GM04504 (cell line): ENCODE measurements at places on chromosomes 2 and 18.

GRCh38 chr2:218448934-218449333, 30.0 kb downstream of the VIL1 start:
- no peak for DNase-seq

- DNase-seq, result no peak
Observed at GRCh38 chr2:162164802-162165201, 12.8 kb upstream of the GCG start.

- DNase-seq, result no peak
Observed at GRCh38 chr18:22538426-22538825, 120.7 kb upstream of the CTAGE1 start.

DNA sequence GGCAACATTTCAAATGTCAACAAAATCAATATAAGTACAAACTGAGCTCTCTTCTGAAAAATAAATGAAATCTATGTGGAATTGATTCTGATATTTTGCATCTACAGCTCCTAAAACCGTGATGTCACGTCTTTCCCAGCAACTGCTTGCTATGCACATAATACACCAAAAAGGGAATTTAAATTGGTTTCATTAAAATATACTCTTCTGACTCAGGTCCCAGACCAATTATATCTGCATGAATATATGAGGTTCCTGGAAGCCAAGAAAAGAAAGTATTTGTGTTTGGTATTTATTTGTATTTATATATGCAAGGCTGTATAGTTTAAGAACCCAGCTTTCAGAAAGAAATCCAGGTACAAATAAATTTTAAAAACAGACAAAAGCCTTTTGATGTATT, 1282.5 kb downstream of the SUCLG1 start:
- no peak for DNase-seq

DNA sequence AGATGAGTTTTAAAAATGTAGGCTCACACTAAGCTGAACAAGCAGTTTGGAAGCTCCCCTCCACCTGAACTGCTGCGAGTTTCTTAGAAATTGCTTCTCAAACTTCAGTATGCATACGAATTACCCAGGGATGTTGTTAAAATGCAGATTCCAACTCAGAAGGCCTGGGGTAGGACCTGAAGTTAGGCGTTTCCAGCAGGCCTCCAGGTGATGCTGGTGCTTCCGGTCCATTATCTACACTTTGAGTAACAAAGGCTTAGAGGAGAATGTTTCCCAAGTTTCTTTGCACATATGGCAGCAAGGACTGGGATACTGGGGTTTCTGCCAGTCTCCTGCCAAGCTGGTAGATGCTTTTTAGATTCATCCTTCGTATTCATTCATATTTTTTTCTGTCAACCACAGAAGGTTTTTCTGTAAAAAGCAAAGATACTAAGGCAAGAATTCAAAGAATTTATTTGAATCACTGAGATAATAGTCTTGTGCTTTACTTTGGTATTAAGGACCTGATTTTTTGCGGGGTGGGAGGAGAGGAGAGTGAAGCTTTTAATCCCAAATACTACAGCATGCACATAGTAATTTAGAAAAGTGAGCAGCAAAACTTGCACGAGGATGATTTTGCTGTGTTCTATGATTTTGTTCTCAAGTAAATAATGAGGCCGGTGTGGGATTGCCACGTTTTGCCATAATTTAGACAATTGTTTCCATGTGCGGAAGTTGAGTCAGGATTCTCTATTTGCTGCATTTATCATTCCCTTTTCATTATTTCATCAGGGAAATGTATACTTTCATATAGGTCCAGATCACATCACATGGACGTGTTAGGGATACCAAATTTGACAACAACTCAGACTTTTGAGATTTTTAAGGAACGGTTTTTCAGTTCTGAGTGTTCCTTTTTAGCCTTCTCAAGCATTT, 137.6 kb upstream of the SPATS2L start:
- no peak for DNase-seq

- DNase-seq, result no peak
Observed at GRCh38 chr18:63697097-63697660, 5.6 kb upstream of the SERPINB11 start.

DNA sequence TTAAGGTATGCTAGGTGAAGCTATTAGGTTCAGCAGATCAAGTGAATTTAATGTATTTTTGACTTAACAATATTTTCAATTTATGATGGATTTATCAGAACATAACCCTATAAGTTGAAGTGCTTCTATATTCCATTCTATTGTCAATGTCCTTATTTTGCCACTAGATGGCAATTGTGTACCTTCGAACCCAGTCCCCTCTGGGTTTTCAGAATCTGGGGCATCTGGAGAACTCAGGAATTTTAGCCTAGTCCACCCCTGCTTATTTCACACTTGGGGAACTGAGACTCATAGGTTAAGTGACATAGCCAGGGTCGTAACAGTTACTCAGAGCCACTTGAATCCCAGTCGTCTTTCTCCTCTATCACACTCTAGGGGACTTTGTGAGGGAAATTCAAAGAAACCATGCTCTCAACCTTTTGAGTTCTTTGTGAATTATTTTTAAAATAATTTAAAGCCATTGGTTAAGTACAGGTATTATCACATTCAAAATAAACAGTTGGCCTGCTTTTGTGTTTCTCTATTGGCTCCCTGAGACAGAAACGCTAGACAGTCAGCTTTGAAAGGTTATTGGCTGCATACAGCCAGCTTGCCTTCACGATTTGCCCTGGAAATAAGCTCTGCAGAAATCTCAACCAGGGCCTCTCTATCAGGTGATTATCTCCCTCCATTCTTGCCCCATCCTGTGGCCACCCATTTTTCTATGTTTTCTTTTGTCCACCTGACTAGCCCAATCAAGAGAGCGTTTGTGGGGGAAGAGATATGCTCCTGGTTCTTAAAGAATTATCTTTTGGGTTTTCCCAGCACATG, 145.0 kb downstream of the TTC27 start:
- peak; percentile 26 for DNase-seq

DNA sequence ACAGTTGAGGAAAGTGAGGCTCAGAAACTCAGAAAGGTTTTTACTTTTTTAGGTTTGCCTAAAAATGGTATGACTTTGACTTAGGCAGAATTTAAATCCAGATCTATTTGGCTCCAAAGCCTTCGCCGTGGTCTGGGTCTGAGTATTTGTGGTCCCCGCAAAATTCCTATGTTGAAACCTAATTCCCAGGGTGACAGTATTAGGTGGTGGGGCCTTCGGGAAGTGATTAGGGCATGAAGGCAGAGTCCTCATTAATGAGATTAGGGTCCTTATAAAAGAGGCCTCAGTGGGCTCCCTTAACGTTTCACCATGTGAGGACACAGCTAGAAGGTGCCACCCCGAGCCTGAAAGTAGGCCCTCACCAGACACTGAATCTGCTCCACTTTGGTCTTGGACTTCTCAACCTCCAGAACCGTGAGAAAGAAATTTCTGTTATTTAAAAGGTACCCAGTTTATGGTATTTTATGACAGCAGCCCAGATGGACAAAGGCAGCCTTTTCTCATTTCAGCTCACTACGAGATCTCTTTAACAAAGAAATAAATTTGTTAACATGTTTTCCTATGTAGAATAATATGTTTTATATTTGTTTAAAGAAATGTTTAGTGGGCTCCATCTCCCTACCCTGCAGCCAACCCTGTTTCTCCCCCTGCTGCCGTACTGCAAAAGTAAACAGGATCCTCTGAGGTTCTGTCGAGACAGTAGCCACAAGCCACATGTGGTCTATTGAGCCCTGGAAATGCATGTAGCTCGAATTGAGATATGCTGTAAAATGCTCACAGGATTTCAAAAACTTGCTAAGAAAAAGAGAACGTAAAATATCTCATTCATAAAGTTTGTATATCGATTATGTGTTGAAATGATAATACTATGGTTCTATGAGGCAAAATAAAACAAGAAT, 80.6 kb downstream of the MOGAT1 start:
- DNase-seq, result no peak

GRCh38 chr2:47891369-47892337, 14.6 kb downstream of the FBXO11 start:
- DNase-seq, result no peak

DNA sequence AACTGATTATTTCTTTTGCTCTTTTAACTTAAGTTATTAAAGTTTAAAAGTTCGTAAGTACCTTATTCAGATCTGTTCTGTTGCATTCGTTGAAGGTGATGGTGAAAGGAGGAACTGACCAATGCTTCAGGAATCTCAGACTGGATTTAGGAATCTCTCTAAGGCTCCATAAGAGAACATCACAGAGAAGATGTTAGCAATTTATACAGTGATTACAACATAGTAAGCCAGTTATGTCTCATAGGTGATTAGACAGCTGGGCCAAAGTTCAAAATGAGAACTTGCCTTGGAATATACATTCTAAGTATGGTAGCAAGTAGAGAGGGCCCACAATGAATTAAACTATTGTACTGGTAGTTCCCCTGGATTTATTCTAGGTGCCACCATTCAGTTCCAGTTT, 3.2 kb downstream of the MARS2 start:
- DNase-seq, result no peak

- DNase-seq, result no peak
Observed at GRCh38 chr2:53559302-53559966, 208.2 kb upstream of the CHAC2 start.

GRCh38 chr2:26712486-26713465, 20.3 kb downstream of the KCNK3 start:
- DNase-seq, result no peak

DNA sequence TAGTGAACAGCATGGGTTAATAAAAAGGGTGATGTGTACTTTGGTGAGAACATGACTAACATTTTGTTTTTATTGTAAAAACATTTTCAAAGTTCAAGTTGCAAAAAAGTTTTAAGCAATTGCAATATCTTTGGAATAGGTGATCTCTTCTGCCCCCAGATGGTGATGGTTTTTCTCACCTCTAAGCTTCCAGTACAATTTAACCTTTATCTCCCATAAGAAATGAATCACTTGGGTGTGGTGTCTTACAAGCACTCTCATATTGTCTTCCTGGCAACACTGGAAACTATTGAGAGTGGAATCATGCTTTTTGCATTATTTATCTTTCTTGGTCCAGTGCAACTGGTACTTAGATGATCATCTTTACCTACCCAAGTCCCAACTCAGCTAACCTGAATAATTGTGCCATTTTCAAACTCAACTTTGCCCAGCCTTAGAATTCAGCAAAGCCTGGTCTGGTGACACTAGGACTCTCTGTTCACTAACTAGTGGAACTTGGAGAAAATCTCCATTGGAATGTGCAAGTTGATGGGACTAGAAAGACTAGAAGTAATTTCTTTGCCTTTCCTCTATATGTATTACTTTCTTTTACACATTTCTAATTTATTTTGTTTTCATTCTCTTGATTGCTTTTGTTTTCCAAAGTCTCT, 964.7 kb upstream of the ZEB2 start:
- DNase-seq, result peak; percentile 51

DNA sequence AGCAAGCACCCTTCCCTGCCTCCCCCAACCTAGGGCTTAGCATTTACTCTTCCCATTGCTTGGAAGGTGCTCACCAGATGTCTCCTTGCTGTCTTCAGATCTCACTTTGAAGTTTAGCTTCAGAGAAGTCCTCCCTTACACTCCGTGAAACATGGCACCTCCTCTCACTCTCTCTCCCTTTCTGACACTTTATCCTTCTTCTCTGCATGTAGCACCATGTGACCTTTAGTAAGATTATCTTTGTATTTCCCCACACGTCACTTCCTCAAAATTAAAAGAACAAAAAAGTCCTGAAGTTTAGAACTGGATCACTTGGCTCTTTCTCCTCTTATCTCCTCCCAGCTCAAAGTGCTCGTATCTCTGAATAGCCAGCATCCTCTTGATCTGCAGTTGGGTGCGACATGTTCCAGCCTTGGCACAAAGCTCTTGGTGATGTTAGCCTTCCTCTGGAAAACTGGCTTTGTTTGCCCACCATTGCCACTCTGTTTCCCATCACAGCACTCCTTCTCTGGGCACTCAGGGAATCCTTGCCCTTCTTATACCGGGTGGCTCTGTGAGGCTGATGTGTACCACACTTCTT, 40.6 kb upstream of the EPAS1 start:
- no peak for DNase-seq

GRCh38 chr2:110805894-110806452, 73.6 kb downstream of the ACOXL start:
- no peak for DNase-seq

DNA sequence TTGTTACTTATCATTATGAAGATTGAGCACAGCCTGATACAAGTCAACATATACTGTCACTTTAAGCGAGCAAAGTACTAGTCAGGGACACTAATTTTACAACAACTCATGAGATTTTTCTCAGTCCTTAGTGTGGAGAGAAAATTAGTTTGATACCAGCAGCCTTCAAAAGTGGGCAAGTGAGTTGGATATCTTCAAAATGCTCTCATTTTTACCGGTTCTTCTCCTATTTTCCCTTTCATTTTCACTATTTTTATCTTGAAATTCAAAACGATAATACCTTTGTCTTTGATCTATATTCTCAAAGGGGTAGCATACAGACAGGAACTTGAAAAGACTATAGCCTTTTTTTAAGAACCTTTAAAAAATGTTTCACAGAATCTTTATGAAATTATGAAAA, 52.0 kb upstream of the UBXN4 start:
- DNase-seq, result no peak

- peak; percentile 56 for DNase-seq
Observed at GRCh38 chr2:56230156-56230555, 46.4 kb downstream of the CCDC85A start.

DNA sequence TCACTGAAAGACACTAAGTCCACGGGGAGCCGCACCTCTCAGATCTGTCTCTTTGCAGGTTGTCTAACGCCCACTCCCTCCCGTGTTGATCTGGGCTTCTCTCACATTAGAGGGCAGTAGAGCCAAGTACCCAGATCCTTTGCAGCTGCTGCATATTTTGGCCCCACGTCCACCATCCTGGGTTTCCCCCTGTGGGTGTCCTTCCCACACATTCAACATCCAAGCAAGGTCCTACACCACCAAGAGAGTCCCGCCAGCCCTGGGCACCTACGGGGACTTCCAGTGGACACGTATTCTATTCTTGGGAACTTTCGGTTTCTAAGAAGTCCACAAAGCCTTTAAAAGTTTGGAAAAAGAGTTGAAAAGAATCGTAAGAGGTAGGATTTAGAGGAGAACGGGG, 116.6 kb downstream of the ATL2 start:
- DNase-seq, result no peak

GRCh38 chr2:27792759-27793158, 21.2 kb downstream of the MRPL33 start:
- no peak for DNase-seq

DNA sequence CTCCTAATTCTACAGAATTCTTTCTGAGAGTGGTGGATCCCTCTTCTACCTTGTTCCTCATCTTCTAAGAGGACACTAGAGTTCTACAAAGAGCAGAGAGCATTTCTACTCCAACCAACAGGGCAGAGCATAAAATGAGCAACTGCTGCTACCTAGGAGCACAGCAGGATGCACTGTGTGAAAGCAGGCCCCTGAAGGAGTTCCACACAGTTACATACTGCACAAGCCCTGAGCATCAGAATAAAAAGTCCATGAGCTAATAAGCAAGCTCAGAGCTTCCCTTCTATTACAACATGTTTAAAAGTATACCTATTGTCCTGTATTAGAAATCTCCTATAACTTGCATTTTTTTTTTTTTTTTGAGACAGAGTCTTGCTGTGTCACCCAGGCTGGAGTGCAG, 8.4 kb downstream of the FHL2 start:
- DNase-seq, result no peak

GRCh38 chr2:188788621-188789020, 185.6 kb upstream of the COL3A1 start:
- peak; percentile 80 for DNase-seq
